ENCODE measurements at places on chromosomes 16 and 17.

DNA sequence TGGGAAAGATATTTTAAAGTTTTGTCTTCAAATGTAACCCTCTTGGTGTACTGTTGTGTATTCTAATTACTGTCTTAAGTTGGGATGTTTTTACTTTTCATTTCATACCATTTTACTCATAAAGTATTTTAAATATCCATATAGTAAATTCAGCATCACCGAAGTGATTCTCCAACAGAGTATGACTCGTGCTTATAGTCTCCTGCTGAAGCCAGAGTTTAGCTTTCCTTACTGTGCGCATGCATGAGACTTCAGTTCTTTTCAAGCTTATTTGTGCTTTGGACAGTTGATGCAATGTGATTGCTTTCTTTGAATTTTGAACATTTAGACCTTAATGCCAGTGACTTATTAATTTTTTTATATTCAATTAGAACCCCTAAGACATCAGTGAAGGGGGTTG, 7.4 kb upstream of the VPS35L start:
- DNase-seq = no peak

- no peak for DNase-seq
These were observed 80.9 kb upstream of the GNG13 start for GRCh38 chr16:881219-882097.

DNA sequence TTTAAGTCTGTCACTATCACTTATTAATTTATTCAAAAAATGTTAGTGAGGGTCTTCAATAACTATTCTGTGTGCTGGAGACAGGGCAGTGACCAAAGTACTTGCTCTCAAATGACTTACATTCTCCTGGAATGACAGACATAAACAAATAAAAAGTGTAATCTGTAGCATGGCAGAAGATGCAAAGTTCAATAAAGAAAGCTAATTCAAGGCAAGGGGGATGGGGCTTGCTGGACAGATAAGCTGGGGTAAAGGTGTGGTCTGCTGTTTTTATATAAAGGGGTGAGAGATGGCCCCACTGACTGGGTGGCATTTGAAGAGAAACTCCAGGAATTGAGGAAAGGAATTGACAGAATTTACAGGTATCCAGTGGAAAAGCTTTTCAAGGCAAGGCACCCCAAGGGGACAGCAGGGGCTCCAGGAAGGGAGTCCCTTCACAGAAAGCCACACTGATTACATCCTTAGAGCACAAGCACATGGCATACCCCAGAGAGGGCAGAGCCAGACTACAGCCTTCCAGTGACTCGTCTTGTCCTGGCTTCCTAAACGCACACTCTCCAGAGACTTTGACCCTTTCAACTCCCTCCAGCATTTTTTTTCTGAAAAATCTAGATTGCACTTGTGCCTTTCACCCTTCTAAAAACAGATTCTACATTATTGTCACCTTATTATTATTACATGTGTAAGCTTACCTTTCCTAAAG, 123.7 kb upstream of the HS3ST3A1 start:
- DNase-seq = no peak

DNA sequence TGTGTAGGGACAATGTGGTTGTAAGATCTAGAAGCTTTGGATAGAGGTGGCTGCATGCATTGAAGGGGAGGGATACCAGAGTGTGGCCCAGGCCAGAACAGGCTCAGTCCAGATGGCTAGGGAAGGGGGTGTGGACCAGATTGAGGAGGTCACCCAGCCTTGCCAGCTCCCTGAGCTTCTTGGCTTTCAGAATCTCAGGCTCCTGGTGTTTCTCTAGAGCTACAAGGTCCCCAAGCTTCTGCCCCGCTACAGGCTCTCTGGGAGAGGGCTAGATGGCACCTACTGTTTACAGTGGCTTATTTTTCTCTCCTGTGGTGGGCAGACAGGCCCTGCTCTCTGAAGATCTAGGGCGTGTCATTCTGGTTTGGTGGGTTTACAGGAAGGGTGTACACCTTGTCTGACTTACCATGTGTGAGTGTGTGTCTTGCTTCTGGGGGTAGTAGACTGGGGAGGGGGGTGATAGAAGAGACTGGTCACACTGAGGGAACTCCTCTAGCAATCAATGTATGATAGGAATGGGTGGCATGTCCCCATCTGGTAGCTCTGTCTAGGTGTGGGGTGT, 1.1 kb downstream of the RARA start:
- DNase-seq = no peak

- DNase-seq = no peak
These were observed 337.5 kb downstream of the SEC14L1 start for GRCh38 chr17:77478281-77478680.

DNA sequence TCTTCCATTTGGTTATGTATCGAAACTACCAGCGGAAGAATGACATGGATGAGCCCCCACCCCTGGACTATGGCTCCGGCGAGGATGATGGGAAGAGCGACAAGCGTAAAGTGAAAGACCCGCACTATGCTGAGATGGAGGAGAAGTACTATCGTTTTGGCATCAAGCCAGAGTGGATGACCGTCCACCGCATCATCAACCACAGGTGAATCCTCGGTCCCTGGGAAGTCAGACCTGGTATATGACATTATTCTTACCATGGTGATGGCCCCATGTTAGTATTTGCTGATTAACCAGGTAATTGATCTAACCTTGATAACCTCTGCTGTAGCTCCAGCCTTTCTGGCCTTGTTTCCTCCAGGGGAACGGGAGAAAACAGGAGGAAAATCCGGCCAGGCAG, 8.5 kb downstream of the CHD3 start:
- DNase-seq = no peak

DNA sequence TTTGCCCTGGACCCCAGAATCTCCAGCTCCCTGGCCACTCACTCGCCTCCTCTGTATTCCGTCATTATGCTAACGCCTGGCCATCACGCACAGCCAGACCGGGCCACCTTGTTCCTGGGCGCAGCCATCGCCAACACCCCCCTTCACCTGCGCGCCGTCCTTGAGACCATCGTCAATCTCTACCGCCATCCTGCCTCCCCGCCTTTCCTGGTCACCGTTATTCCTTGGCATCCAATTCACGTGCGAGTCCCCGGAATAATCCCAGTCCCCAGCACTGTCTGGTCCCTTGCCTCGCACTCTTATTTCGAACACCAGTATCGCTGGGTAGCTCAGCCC, 541 bp downstream of the VKORC1 start:
- DNase-seq = no peak

GRCh38 chr17:78944956-78945355, 19.8 kb upstream of the TIMP2 start:
- no peak for DNase-seq

DNA sequence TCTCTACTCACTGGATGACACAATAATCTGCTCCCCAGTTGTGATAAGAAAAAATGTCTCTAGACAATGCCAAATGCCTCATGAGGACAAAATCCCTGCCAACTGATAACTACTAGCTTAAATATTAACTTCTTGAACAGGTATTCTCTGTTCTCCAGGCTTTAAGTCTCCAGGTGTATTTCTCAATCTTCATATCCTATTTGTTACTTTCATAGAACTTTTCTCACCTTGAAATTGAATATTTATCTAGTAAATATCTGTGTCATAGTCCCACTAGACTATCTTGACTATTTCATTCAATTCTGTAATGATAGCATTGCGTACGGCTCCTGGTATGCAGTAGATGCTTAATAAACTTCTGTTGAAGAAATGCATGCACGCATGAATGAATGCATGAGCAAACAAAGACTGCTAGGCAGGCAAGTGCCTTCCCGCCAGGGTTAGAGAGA, 15.9 kb downstream of the HSD17B2 start:
- no peak for DNase-seq

- no peak for DNase-seq
These were observed 119.6 kb downstream of the CYLD start for GRCh38 chr16:50861451-50861850.

DNA sequence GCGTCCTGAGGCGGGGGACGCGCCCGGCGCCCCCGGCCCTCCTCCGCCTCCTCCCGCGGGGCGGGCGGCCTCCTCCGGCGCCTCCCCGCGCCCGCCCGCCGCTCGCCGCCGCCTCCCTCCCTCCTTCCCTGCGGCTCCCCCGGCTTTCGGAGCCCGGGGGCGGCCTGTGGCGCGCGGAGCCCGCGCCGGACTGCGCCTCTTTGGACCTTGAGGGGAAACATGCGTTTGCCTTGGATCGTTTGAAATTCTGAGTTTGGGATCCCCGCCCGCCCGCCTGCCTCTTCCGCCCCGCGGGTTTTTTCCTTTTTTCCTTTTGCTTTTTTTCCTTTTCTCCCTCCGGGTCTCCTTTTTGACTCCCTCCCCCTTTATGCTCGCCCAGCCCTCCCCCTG, 390 bp downstream of the ZNRF1 start:
- DNase-seq = no peak

- DNase-seq = no peak
These were observed 225.7 kb downstream of the C16orf78 start for GRCh38 chr16:49599281-49599680.
